PC-3 (cell line): ENCODE measurements at places on chromosomes 12 and 14. TPM values are rescaled to one million over a fixed set of nuclear protein-coding genes. Genes with fewer than 3 reads are reported as not detected.
A peak's percentile ranks its signal among the peaks of the same experiment; 100 is the strongest.

DNA sequence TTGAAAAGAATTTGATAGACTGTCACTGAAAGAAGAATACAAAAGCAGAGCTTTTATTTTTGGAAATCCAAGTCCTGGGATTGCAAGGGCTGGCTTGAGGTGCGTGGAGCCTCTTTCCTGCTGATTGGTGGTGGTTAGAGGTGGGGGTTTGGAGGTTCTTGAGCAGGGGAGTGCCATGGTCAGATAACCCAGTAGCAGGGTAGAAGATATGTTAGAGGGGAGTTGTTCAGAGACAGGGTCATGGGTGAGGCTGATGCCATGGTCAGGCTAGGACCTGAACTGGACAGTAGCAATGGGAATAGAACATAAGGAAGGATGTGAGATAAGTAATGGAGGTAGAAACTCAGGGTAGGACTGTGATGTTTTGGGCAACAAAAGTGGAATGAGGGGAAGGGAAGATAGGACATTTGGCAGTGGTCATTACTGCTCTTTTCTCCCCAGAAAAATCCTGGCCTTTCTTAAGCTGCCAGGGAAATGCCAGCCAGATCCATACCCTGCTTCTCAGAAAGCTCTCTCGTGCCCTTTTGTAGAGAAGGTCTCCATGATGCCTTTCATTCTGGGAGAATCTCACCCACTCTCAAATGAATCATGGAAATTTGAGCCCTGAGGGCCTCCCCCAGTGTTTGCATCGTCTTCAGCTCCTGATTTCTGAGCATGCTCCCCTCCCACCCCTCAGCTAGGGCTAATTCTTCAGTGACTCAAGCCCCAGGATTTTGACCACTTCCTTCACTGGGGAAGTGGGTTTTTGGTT, 9.5 kb downstream of the EMP1 start:
- peak; percentile 98 for DNase-seq

- DNase-seq, result no peak
Observed at GRCh38 chr12:88805286-88805685, 225.0 kb upstream of the KITLG start.

DNA sequence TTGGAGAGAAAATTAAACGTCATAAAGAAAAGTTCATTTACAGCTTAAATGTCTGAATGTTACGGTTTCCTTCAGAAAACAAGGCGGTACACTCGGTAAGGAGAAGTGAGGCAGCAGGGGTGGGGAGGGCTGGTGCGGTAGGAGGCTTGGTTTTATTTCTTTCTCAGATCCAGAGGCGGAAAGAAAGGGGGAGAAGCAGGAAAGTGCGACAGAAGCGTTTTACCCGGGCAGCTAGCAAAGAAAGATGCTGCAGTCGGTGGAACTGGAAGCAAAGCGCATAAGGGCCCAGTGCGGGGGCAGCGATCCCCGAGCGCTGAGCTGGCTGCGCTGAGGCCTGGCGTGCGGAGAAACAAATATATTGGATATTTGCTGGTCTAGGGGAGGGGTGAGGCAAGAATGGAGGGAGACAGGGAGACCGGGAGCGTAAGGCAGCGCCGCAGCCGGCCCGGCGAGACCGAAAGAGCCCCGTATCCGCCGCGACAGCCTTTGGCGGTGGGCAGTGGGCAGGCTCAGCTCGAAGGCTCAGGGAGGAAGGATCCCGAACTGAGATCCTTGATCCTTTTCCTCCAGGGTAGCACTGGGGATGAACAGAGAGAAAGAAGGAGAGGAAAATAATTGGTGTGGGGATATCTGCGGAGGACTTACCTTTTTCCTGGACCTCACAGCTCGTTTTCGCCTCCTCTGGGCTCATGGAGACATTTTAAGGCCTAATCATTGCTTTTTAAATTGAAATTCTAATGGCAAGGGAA, 6.4 kb upstream of the HOXC11 start:
- DNase-seq, result no peak

ETFRF1 gene
- total RNA-seq, result 6.6 and 7.7 TPM in 2 replicates

BDKRB1 gene
- total RNA-seq, result 0.69 TPM in 1 of 2 replicates, not detected in the other

GRCh38 chr12:83271201-83271600, 584.5 kb downstream of the TMTC2 start:
- DNase-seq, result no peak

TCHP gene
- total RNA-seq, result 21.6 and 42.8 TPM in 2 replicates

DNA sequence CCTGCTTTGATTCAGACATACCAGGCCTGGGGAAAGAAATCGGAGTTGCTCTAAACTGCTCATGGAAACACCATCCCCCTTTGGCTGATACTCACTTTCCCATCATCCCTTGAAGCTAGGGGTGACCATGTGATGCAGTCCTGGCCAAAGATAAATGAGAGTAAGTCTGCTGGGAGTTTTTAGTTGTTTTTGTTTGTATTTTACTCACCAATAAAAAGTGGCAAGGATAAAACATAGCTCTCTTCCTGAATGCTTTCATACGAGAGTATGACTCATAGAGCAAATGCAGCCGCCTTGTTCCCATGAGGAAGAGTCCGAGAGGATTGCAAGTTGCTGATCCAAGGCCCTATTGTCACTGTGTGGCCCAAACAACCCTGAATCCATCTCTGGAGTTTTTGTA, 126.4 kb upstream of the TMEM132C start:
- DNase-seq, result peak; percentile 54

DNA sequence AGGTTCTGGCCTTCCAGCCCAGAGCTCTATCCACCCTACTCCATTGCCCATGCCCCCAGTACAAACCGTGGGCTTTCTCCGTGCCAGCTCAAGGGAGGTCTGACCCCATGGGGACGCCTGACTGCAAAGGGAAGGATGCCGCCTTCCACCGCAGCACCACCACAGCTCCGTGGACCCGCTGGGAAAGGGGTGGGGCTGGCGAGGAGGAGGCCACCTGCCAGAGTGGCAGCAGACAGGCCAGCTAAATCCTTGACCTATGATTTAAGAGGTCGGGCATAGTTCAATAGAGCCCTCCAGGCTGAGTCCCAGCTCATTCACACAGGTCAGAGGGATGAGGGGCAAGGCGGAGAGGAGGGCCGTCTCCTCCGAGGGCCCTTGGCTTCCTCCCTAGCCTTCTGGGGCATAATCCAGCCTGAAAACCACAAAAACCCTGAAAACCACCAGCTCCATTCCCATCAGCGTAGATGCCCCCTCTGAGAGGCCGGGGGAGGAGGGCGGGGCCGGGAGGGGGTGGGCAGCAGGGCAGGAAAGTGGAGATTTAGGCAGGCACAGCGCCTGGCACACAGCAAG, 14.9 kb upstream of the FIGNL2 start:
- DNase-seq, result no peak

DNA sequence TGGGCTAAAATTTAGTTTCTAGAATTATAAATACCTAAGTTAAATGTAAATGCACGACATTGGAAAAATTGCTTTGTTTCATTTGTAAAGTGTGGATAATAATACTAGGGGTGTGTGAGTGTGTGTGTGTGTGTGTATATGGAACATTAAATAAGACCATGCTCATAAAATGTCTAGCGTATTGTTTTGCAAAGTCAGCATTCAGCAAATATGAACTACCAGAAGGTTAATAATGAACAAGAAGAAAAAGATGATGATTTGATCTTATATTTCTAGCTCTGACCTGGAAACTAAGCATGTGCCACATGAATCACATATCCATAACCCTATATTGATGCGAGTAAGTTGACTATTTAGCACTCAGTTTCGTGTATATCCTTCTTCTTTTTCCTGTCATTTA, 44.9 kb upstream of the MDGA2 start:
- no peak for DNase-seq

KRT7 gene
- total RNA-seq, result 2,144 and 2,979 TPM in 2 replicates

CLEC1A gene
- total RNA-seq, result not detected in 2 replicates

STYK1 gene
- total RNA-seq, result 4.3 and 8.6 TPM in 2 replicates
